Spinal cord (tissue), 10 donors: ENCODE measurements at places on chromosomes 3 and 15. TPM values are rescaled to one million over a fixed set of nuclear protein-coding genes. Genes with fewer than 3 reads are reported as not detected.

DNA sequence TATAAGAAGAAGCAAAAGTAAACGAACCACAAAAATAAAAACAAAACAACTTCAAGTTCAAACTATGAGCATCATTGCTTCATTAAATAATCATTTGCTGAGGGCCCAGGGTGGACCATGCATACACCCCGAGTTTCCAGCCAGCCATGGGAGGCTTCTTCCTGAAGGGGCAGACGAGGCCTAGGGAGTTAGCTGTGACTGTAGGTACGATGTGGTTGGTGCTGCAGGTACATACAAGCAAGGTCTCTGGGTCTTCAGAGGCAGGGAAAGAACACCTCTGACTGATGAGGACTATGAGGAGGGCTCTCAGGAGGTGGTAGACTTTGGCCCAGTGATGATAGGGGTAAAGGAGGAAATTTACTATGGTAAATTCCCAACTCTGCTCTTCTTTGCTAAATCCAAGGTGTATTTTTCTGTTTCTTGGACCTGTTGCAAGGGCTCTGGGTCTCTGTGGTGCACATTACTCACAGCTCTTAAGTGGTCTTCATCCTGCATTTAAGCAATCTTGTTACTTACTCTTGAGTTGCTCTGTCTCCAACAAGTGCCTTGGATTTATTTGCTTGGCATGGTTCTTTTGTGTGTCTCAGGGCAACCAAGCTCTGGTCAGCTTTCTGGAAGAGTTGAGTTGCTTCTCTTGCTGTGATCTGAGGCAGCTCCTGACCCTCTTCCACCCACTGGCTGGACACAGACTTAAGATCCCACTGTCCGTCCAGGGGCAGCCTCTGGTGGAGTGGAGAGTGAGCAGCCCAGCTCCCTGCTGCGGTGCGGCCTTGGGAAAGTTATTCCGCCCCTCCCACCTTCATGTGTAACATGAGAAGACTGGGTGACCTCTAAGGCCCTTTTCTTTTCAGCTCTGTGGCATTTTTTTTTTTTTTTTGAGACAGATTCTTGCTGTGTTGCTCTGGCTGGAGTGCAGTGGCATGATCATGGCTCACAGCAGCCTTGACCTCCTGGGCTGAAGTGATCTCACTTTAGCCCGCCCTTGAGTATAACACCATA, 56.1 kb upstream of the KIF23 start:
- no peak for DNase-seq
- H3K27ac ChIP-seq, result no peak overlapping the region
- H3K27me3 ChIP-seq, result no peaks in the 10 kb centered on the region
- H3K4me3 ChIP-seq, result no peak overlapping the region
- no peaks in the 10 kb centered on the region for H3K36me3 ChIP-seq
- peaks cover 6% of the 10 kb centered on the region for H3K4me1 ChIP-seq

- H3K4me1 ChIP-seq, result no peaks in the 10 kb centered on the region
- DNase-seq, result no peak
- H3K36me3 ChIP-seq, result no peaks in the 10 kb centered on the region
- no peak overlapping the region for H3K4me3 ChIP-seq
Observed at GRCh38 chr15:57720867-57721266, 14.4 kb downstream of the POLR2M start.

DNA sequence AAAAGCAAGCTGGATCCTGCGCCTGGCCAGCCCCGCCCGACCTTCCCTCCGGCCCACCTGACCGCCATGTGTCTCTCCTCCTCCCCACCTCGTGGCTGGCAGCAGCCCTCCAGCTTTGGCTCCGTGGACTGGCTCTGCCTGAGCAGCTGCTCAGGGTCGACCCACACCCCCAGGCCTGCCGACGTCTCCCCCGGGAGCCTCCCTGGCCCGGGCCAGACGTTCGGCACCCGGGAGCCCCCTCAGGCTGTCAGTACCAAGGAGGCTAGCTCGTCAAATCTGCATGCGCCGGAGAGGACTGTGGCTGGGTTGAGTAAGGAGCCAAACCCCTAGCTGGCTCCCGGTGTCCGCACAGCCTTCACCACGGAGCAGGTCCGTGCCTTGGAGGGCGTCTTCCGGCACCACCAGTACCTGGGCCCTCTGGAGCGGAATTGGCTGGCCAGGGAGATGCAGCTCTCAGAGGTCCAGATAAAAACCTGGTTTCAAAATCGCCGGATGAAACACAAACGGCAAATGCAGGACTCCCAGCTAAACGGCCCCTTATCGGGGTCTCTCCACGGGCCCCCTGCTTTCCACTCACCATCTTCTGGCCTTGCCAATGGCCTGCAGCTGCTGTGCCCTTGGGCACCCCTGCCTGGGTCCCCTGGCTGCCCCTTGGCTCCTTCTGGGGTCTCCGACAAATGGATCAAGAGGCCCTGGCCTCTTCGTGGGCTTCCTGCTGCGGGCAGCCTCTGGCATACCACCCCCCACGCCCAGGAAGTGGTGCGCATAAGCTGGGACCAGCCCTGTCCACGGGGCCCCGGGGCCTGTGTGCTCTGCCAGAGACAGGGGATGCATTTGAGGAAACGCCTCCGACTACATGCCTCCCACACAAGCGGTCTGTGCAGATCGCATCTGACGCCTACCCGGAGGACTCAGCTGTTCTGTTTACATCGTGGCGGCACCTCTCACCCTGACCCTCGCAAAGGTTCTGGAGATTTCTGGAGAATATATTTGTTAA, 345.0 kb downstream of the ZNF385D start:
- no peaks in the 10 kb centered on the region for H3K36me3 ChIP-seq
- no peaks in the 10 kb centered on the region for H3K4me1 ChIP-seq
- H3K4me3 ChIP-seq, result no peak overlapping the region
- DNase-seq, result no peak

DNA sequence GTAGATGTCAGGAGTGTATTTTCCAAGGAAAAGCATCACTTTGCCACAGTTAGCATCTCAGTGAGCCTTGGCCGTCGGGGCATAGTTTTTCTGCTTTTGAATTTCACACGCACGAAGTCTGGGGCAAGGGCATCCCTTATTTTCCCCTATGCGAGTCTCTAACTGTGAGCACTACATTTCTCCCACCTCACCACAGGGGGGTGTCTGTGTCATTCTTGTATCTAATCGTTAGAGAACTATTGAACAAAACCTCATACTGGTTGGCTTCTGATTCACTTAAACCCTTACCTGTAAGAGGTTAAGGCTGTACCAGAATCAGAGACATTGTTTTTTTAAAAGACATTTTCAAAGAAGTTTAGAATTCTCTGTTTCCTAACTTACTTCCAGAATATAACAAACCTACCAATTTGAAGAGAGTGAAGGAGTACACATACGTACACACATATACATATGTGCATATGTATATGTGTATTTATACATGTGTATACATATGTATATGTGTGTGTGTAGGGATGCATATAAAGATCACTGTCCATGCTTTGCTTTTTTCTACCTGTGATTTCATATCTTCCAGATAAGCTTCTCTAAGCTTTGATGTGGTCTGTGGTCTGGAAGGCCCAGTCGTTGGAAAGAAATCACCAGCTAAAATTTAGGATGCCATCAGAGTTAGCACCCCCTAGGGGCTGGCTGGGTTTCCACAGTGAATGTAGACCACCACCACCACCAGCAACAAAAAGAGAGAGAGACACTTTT, 49.4 kb downstream of the MYZAP start:
- H3K36me3 ChIP-seq, result no peaks in the 10 kb centered on the region
- peaks cover 2% of the 10 kb centered on the region for H3K4me1 ChIP-seq
- DNase-seq, result no peak

- no peaks in the 10 kb centered on the region for H3K27me3 ChIP-seq
- peak; percentile 75 for DNase-seq
- H3K4me1 ChIP-seq, result peaks cover 28% of the 10 kb centered on the region
- no peaks in the 10 kb centered on the region for H3K36me3 ChIP-seq
Observed at GRCh38 chr3:13095408-13095937, 22.2 kb upstream of the IQSEC1 start.

DNA sequence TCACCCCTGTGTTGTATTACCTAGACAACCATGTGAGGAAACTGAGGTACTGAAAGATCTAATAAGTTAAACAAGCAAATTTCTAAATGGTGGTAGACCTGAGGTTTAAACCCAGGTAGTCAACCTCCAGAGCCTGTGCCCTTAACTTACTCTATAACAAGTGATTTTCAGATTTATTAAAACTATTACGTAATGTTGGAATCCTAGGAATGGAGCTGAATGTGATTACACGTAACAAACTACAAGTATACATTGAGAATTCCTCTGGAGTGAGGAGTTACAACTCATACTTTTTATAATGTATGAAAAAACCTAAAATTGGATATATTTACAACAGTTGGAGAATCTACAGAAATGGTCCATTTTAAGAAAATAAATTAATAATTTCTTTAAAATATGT, 18.0 kb downstream of the FAM98B start:
- no peaks in the 10 kb centered on the region for H3K27me3 ChIP-seq
- no peak for DNase-seq
- no peak overlapping the region for H3K27ac ChIP-seq
- H3K36me3 ChIP-seq, result no peaks in the 10 kb centered on the region

EEFSEC gene
- polyA plus RNA-seq, result 28.8 TPM

GRCh38 chr3:64016941-64017620, 6.2 kb downstream of the PSMD6 start:
- no peak overlapping the region for H3K4me3 ChIP-seq
- no peak for DNase-seq
- H3K27me3 ChIP-seq, result no peaks in the 10 kb centered on the region
- H3K4me1 ChIP-seq, result peaks cover under 1% of the 10 kb centered on the region
- no peak overlapping the region for H3K27ac ChIP-seq
- H3K36me3 ChIP-seq, result peaks cover 17% of the 10 kb centered on the region

GRCh38 chr15:29665444-29666003, 156.7 kb downstream of the TJP1 start:
- no peak for DNase-seq
- no peak overlapping the region for H3K27ac ChIP-seq
- no peak overlapping the region for H3K4me3 ChIP-seq
- H3K36me3 ChIP-seq, result no peaks in the 10 kb centered on the region

DNA sequence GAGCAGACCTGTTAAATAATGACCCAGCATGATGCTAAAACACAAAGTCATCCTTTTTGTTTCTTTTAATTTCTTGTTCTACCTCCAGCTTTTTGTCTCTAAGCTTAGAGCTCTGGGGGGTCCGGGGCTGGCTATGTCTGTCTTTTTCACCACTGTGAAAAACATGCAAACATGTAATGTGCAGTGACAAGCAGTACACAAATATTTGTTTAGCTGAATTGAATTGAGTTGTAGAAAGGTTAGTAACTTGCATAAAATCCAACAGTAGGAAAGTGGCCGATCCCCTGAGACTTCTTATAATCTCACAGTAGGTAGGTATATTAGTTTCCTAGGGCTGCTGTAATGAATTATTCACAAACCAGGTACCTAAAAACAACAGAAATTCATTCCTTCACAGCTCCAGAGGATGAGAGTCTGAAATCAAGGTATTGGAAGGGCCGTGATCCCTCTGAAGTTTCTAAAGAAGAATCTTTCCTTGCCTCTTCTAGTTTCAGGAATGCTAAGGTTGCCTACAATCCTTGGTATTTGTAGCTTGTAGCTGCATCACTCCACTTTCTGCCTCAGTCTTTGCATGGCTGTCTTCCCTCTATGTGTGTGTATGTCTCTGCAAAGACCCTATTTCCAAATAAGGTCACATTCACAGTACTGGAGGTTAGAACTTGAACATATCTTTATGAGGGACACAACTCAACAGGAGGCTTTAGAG, 32.7 kb downstream of the ARL14 start:
- no peak for DNase-seq
- H3K27ac ChIP-seq, result no peak overlapping the region
- no peaks in the 10 kb centered on the region for H3K27me3 ChIP-seq
- no peak overlapping the region for H3K4me3 ChIP-seq
- no peaks in the 10 kb centered on the region for H3K36me3 ChIP-seq

AADACL2 gene
- not detected for polyA plus RNA-seq

DNA sequence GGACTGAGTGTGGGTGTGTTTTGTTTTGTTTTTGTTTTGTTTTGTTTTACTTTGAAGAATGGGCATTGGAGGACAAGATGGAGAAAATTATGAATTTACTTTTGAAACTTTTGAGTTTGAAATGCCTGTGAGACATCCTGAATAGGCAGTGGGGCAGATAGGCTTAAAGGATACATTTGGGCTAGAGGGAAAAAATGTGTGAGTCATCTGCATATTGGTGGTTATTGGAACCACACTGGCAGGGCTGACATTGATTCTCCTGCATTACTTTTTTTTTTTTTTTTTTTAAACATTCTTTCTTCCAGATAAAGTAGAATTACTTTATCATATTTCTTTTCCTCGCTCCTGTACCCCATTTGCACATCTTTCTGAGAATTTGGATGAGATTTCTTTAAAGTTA, 56.1 kb downstream of the CALML4 start:
- no peak overlapping the region for H3K4me3 ChIP-seq
- no peak overlapping the region for H3K27ac ChIP-seq
- H3K36me3 ChIP-seq, result no peaks in the 10 kb centered on the region
- H3K4me1 ChIP-seq, result no peaks in the 10 kb centered on the region
- H3K27me3 ChIP-seq, result no peaks in the 10 kb centered on the region

DNA sequence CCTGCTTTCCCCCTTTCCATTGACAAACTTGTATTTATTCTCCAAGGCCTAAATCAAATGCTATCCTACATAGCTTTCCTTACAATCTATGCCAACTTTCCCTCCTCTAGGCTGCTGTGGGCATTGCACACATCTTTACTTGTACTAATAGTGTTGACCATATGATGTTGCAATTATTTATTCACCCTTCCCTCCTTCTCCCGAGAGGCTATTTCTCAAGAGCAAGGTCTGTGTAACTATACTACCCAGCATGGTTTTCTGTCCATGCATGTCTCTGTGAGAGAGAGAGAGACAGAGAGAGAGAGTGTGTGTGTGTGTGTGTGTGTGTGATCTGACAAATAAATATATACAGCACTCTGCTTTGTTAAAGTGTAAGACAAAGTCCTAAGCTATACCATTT, 63.8 kb downstream of the GTPBP8 start:
- no peak overlapping the region for H3K27ac ChIP-seq
- no peaks in the 10 kb centered on the region for H3K36me3 ChIP-seq
- peaks cover 3% of the 10 kb centered on the region for H3K4me1 ChIP-seq
- H3K4me3 ChIP-seq, result no peak overlapping the region

GRCh38 chr15:25170113-25170731, 215.4 kb downstream of the SNRPN start:
- no peaks in the 10 kb centered on the region for H3K4me1 ChIP-seq
- no peak overlapping the region for H3K27ac ChIP-seq
- H3K4me3 ChIP-seq, result no peak overlapping the region

SKOR1 gene
- polyA plus RNA-seq, result 20.1 TPM

GAP43 gene
- polyA plus RNA-seq, result 568 TPM

DNA sequence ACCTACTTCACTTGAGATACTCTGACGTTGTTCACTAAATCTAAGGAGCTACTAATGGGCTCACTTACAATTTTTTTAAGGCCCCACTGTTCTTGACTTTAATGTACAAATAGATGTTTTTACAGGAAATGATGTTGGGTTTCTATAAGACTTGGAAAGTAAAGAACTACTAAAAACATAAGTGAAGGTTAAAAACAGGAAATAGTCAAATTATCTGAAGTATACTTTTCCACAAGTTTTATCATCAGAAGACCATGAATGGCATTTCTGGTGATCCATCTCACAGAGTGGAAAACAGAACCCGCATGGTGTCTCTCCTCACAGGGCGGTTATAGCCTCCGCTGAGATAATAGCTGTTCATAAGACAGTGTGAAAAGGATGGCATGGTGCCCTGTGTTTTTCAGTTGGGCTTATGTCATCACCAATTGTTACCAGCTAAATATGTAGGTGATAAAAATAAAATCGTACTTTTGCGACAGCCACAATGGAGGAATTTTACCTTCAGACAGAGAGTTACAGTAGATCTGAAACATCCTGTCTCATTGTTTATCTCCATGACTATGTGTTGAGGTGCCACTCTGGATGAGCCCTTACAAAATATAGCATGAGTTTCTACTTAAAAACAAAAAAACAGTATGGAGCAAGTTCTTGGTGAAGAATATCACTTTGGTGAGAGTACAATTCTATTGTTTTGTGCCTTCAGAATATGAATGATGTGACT, 462.4 kb downstream of the RAP2B start:
- H3K4me1 ChIP-seq, result no peaks in the 10 kb centered on the region
- no peak overlapping the region for H3K27ac ChIP-seq
- no peaks in the 10 kb centered on the region for H3K27me3 ChIP-seq
- no peaks in the 10 kb centered on the region for H3K36me3 ChIP-seq
- DNase-seq, result no peak
